ENCODE measurements at places on chromosomes 12 and 14. TPM values are rescaled to one million over a fixed set of nuclear protein-coding genes. Genes with fewer than 3 reads are reported as not detected.

GRCh38 chr12:120892265-120892664 lies 11.9 kb downstream of the SPPL3 start:
- no peak for DNase-seq

Gene TMEM253
- 1.1 TPM for polyA plus RNA-seq

DNA sequence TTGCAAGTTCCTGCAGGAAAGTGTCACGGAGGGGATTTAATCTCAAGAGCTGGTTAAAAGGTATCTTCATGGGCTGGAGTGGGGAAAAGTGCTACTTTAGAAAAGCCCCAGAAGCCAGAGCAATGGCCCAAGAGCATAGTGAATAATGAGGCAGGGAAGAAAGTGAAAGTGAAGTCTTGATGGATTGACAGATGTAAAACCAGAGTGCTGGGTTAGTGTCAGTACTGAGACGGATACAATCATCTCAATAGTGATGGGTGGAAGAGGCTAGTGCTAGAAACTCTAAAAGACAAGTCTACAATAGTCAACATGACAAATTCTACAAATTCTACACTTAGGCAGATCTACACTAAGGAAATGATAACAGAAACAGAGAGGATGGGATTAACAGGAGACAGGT lies 68.1 kb downstream of the CIT start:
- DNase-seq, result no peak

Gene DBX2
- polyA plus RNA-seq, result 0.10 TPM

GRCh38 chr12:7806863-7807487 lies 17.8 kb downstream of the NANOG start:
- DNase-seq, result peak; percentile 69

Gene SIX6
- polyA plus RNA-seq, result not detected

Gene OVCH1
- 0.26 TPM for polyA plus RNA-seq

- DNase-seq, result no peak
Measured at GRCh38 chr12:12473223-12473622, 89.4 kb downstream of the DUSP16 start.

- no peak for DNase-seq
Measured at GRCh38 chr14:61281948-61282275, 774 bp upstream of the TMEM30B start.

DNA sequence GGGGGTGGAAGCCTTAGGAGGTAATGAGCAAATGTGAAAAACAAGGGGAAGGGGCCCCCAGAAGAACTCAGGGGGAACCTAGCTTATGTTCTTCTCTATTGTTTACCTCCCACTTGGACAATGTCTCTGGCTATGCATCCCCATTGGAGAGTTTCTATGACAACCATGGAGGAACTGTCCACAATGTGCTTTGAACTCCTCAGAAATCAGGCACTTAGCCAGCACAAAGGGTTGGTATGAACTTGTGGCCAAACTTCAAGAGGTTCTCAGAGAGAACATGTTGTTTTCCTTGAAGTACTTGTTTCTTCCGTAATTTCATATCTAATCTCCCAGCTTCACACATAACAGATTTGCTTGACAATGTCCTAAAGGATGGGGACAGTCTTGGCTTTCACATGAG lies 202.8 kb upstream of the PELI2 start:
- DNase-seq, result no peak

GRCh38 chr12:109910969-109911348 lies 10.9 kb downstream of the TCHP start:
- DNase-seq, result no peak

Gene ABCC9
- polyA plus RNA-seq, result 23.4 TPM

GRCh38 chr14:31945074-31945613 lies 132.0 kb upstream of the ARHGAP5 start:
- no peak for DNase-seq

Gene MTHFD1
- 75.8 TPM for polyA plus RNA-seq

Gene KLRF2
- not detected for polyA plus RNA-seq

DNA sequence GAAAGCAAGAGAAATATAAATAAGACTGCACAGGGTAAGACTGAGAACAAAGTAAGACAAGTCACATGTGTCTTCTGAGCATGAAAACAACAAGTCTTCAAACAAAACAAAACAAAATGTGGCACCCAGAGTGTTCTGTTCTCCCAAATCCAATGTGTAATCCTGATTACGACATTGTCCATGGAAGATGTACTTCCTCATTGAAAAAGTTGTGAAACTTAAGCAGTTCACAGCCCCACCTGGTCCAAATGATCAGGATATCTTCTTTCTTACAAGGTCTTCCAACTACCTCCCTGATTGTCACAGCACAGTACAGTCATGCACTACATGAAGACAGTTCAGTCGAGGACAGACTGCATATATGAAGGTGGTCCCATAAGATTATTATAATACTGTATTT lies 23.3 kb upstream of the NEK9 start:
- DNase-seq, result no peak

Measured in renal pelvis (tissue), 12 donors.